Activated B cell treated with CpG ODN at 0.5 μM for 24 hours (primary cell): ENCODE measurements at places on chromosomes 2 and 18.

DNA sequence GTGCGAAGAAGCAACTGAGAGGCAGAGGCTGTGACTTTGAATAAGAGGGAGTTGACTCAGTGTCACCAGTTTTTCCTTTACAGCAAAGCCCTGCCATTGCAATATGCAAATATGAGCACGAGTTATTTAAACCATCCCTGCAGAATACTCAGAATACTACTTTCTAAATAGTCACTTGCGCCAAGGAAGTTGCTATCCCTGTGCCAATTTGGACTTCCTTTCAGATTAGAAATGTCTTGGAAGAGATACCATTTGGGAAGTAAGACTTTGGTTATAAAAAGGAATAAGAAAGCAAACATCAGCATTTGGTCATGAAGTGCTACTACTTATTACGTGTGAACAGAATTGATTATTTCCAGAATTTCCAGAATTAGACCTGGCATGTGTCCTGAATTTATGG is 151.8 kb upstream of the MYT1L start:
- no peaks in the 10 kb centered on the region for H3K27me3 ChIP-seq
- no peaks in the 10 kb centered on the region for H3K36me3 ChIP-seq
- H3K4me3 ChIP-seq: no peak overlapping the region

GRCh38 chr2:134413430-134413829 is 159.6 kb downstream of the MGAT5 start:
- DNase-seq: no peak
- peaks cover 32% of the 10 kb centered on the region for H3K4me1 ChIP-seq
- no peak overlapping the region for H3K4me3 ChIP-seq
- no peaks in the 10 kb centered on the region for H3K27me3 ChIP-seq

DNA sequence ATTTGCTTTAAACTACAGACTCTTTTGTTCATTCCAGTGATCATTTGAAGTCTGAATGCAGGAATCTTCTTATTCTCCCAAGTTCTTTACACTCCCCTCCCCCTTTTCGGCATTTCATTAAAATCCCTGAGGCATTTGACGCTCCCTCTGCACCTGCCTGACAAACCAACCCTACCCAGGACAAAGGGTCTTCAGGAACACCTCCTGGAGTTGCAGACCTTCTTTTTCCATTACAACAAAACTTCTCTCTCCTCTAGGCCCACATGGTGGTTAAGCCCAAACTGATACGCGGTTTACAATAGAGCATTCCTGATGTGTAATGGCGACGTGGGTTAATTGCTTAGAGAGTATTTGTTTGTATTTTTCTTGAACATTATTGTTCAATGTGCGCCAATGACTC is 367.4 kb downstream of the FBXO15 start:
- no peak overlapping the region for H3K4me3 ChIP-seq
- peaks cover 2% of the 10 kb centered on the region for H3K27me3 ChIP-seq
- no peak overlapping the region for H3K27ac ChIP-seq
- DNase-seq: no peak

- peaks cover 56% of the 10 kb centered on the region for H3K36me3 ChIP-seq
- H3K27ac ChIP-seq: no peak overlapping the region
- no peaks in the 10 kb centered on the region for H3K27me3 ChIP-seq
- H3K4me3 ChIP-seq: no peak overlapping the region
- DNase-seq: no peak
Observed at GRCh38 chr2:43444989-43445645, 150.7 kb downstream of the THADA start.

- peaks cover 70% of the 10 kb centered on the region for H3K36me3 ChIP-seq
- DNase-seq: no peak
- peak overlapping the region; percentile 98 for H3K27ac ChIP-seq
Observed at GRCh38 chr18:49486606-49486952, 455 bp downstream of the C18orf32 start.
